H1 (cell line): ENCODE measurements at places on chromosomes 6 and 20. TPM values are rescaled to one million over a fixed set of nuclear protein-coding genes. Genes with fewer than 3 reads are reported as not detected.

Gene CRYBG1
- polyA plus RNA-seq, result 1.6 and 2.2 TPM in 2 replicates

Gene MUCL3
- 0.15 and 0.22 TPM in 2 replicates for polyA plus RNA-seq

Gene PPIL4
- 1.1 and 2.0 TPM in 2 replicates for polyA plus RNA-seq

Gene FRMD1
- polyA plus RNA-seq, result 0.36 and 0.69 TPM in 2 replicates

Gene FHL5
- polyA plus RNA-seq, result not detected in 2 replicates

Gene COL9A3
- polyA plus RNA-seq, result 21.7 and 39.7 TPM in 2 replicates

Gene CARMIL1
- polyA plus RNA-seq, result 10.7 and 20.3 TPM in 2 replicates

Gene PRPH2
- polyA plus RNA-seq, result 0.23 and 0.33 TPM in 2 replicates

Gene FOXP4
- polyA plus RNA-seq, result 4.8 and 6.7 TPM in 2 replicates

Gene CNBD2
- polyA plus RNA-seq, result 3.2 and 4.5 TPM in 2 replicates

Gene RIOK1
- polyA plus RNA-seq, result 10.1 and 11.8 TPM in 2 replicates

Gene PCK1
- polyA plus RNA-seq, result not detected in 2 replicates

Gene ACTR5
- 10.4 and 11.7 TPM in 2 replicates for polyA plus RNA-seq

Gene ZNF76
- 23.9 and 27.2 TPM in 2 replicates for polyA plus RNA-seq

Gene ZKSCAN8
- polyA plus RNA-seq, result 8.6 and 10.7 TPM in 2 replicates

Gene BTN1A1
- polyA plus RNA-seq, result 0.22 and 0.35 TPM in 2 replicates

Gene RIPOR2
- 13.3 and 16.7 TPM in 2 replicates for polyA plus RNA-seq

Gene ANKEF1
- 1.8 and 2.8 TPM in 2 replicates for polyA plus RNA-seq

Gene MRPL14
- 97.1 and 105 TPM in 2 replicates for polyA plus RNA-seq

Gene CBLN4
- 0.03 TPM in 2 replicates for polyA plus RNA-seq

Gene MOG
- polyA plus RNA-seq, result 0.17 and 0.19 TPM in 2 replicates

Gene SLC26A8
- 0.57 and 0.86 TPM in 2 replicates for polyA plus RNA-seq

Gene MYLK2
- polyA plus RNA-seq, result 0.26 and 0.27 TPM in 2 replicates

Gene EMILIN3
- 5.2 TPM in 2 replicates for polyA plus RNA-seq

Gene FAM217B
- 2.8 and 5.4 TPM in 2 replicates for polyA plus RNA-seq

Gene KHDC1L
- polyA plus RNA-seq, result 0.14 TPM in 1 of 2 replicates, not detected in the other
